ENCODE measurements at places on chromosomes 6 and 20.

- no peak for DNase-seq
These were observed 11.5 kb downstream of the PEDS1 start for GRCh38 chr20:50141811-50142561.

DNA sequence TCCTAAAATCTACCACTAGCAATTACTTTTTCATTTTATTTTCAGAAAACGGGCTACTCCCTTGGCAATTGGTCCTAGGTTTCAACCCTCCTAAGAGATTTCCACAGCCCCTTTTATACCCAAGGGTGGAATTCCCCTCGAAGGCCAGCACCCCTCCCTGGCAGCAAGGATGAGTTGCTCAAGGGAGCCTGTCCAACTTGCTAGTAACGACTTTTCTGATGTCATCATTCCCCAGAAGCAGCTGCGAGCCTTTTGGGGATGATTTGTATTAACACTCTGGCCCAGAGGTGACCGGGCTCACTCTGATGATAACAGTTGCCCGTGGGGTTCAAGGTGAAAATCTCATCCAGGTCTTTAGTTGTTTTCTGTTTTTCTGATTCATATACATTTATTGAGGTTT is 30.7 kb upstream of the NAA20 start:
- DNase-seq = no peak

DNA sequence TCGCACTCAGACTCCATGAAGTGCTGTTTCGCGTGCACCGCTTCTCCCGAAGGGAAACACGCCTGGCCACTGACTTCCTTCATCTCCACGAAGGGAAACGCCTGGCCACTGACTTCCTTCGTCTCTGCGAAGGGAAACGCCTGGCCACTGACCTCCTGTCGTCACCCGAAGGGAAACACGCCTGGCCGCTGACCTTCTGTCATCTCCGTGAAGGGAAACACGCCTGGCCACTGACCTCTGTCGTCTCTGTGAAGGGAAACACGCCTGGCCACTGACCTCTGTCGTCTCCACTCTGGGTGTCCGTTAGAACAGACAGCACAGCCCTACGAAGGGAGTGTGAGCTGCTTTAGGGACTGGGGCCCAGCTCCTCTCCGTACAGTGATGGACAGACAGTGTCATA is 17.1 kb upstream of the ADRM1 start:
- no peak for DNase-seq

DNA sequence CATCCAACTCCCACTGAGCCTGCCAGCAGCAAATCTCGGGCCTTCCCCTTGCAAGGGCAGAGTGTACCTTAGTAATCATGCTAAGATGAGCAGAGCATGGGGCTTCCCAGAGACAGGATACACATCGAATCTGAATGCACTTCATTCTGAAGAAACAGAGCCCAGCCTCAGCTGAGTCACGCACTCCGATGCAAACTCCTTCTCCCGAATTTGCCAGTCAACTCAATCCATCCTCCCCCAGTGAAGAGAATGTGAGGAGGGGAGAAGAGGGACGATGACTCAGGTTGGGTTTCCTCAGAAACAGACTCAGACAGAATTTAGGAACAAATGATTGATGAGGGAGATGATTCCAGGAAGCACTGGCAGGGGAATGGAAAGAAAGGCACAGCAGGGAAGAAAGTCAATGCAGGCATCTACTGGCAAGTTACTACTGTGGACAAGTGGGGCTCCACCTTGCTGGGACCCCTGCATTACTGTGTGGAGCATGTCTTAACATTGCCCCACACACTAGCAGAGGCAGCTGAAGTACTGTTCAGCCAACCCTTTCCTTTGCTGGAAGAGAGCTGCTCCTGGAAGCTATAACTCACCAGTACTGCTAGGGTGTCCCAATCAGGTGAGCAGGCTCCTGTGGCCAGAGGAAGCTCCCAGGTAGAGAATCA is 251.6 kb downstream of the ADGB start:
- peak; percentile 3 for DNase-seq

- no peak for DNase-seq
These were observed 12.9 kb downstream of the BANF2 start for GRCh38 chr20:17712708-17713107.

GRCh38 chr6:101403216-101403945 is 9.9 kb downstream of the GRIK2 start:
- no peak for DNase-seq

- DNase-seq = no peak
These were observed 59.0 kb upstream of the QKI start for GRCh38 chr6:163355426-163355991.

- no peak for DNase-seq
These were observed 110.7 kb downstream of the GRM4 start for GRCh38 chr6:34035161-34035560.

GRCh38 chr20:24665741-24666191 is 196.3 kb downstream of the SYNDIG1 start:
- DNase-seq = no peak

DNA sequence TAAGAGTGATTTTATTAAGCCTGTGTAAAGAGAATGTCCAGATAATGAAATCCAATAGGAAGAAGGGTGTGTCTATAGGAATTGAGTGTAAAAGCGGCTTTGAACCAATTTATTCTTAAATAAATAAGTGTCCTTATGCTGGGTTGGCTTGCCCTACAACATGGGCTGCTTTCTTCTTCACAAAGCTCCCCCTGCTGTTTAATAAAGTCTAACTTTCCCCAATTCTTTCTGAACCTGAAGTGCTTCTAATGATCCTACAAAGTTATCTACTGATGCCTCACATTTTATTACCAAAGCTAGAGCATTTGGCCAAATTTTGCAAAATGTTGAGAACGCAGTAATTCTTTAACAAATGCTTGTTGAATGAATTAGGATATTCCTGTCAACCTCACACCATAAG is 36.3 kb upstream of the SIRT5 start:
- no peak for DNase-seq

- no peak for DNase-seq
These were observed 282.2 kb downstream of the PTPRK start for GRCh38 chr6:128238225-128238624.

DNA sequence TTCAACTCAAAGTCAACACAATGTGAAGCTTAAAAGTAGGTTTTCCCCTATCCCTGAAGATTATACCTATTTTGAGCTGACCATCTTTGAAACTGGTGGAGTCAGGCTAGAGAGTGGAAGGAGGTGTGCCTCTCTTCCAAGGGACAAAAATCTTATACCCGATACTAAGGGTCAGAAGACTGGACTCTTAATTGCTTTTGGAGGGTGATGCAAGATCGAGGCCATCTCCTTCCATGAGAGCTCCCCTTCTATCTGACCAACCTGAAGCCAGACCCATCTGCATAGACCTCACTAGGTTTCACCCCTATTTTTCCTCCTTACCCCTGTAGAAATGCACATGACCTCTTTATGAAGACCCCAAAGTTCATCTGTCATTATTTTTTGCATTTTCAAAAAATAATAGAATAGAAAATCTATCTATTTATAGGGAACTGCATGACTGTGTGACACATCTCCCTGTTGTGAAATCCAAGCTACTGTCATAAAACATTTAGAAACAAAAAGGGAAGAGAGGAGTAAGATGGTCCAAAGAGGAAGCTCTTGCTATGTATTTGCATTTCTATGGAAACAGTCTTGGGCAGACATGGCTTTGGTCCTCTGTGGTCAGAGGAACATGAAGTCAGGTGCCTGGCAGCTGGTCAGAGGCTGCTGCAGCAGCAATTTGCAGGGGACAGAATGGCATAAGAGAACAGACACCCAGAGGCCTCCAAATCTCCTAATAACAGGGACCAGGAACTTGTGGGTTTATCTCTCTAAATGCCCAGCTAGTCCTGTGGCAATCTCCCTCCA is 349.2 kb downstream of the MAFB start:
- DNase-seq = no peak
